ENCODE measurements at places on chromosomes 11 and 22. TPM values are rescaled to one million over a fixed set of nuclear protein-coding genes. Genes with fewer than 3 reads are reported as not detected.

PHF5A gene
- total RNA-seq, result 64.2 TPM

DNA sequence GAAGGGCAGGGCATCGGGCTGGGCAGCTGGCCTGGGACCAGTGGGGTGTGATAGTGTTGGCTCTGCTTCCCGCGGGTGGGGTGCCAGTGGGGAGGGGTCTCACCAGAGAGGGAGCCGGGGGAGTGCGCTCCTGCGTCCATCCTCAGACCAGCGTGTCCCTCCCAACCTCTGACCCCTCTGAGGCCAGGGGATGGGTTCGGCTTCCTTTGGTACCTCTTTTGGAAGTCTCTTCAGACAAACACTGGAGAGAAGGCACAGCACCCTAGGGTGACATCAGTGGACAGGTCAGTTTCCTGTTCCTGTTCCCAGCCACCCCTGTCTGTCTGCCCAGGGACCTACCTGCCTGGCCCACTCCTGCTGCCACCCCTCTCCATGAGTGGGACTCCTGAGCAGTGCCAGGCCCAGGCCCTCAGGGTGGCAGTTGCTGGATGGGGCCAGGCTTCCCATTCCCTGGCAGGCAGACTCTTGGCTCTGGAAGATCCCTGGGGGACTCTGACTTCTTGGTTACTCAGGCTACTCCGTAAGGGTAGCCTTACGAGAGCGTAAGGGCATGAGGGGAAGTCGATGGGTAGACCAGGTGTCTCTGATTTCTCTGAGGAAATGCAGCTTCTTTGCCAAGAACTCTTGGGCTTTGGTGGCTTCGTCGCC lies 2.6 kb downstream of the TAGLN start:
- H3K27me3 ChIP-seq, result no peaks in the 10 kb centered on the region
- peak overlapping the region; percentile 85 for H3K27ac ChIP-seq
- DNase-seq, result no peak
- peaks cover 41% of the 10 kb centered on the region for H3K4me1 ChIP-seq
- H3K4me3 ChIP-seq, result peak overlapping the region; percentile 68

GLYATL1 gene
- total RNA-seq, result not detected

OR52I1 gene
- not detected for total RNA-seq

DNA sequence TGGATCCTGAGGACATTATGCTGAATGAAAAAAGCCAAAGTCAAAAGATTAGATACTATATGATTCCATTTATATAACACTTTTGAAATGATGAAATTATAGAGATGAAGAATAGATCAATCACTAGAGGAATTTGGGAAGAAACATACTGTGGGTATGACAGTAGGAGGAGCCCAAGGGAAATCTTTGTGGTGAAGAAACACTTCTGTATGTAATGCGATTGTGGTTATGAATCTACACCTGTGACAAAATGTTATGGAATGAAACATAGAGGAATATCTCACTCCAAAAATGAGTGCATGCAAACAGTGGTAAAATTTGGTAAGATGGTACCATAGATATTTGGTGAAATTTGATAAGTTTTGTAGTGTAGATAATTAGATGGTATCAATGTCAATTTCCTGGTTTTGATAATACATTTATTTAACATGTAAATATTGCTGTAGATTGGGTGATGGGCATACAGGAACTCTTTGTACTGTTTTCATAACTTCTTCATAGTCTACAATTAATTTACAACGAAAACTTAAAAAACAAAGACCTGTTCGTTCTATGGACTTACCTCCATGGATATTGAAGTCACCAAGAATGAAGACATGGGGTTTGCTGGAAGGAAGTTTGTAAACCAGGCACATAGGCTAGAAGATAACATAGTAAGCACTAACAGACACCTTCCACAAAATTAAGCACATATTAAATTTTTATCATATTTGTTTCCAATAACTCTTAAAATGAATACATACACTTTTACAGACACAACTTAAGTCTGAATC lies 11.5 kb downstream of the MRGPRX1 start:
- H3K27ac ChIP-seq, result no peak overlapping the region
- no peaks in the 10 kb centered on the region for H3K4me1 ChIP-seq
- H3K27me3 ChIP-seq, result no peaks in the 10 kb centered on the region
- H3K4me3 ChIP-seq, result no peak overlapping the region
- DNase-seq, result no peak

DNA sequence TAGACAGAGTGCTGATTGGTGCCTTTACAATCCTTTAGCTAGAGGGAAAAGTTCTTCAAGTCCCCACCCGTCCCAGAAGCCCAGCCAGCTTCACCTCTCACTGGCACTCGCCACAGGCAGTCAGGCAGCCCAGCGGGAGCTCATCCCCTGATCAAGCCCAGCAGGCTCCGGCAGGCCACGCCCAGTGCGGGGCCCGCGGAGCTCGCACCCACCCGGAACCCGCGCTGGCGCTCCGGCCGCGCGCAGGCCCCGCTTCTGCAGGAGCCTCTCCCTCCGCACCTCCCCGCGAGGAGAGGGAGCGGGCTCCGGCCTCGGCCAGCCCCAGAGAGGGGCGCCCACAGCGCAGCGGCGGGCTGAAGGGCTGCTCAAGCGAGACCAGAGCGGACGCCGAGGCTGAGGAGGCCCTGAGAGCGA lies 202.4 kb upstream of the PDGFD start:
- H3K4me1 ChIP-seq, result no peaks in the 10 kb centered on the region
- no peak overlapping the region for H3K27ac ChIP-seq
- no peaks in the 10 kb centered on the region for H3K27me3 ChIP-seq
- DNase-seq, result no peak
- no peaks in the 10 kb centered on the region for H3K36me3 ChIP-seq
- H3K4me3 ChIP-seq, result no peak overlapping the region

CTSF gene
- 55.0 TPM for total RNA-seq

Measured in fibroblast of lung (primary cell).